Astrocyte of the spinal cord (primary cell): ENCODE measurements at places on chromosomes 2 and 18.

DNA sequence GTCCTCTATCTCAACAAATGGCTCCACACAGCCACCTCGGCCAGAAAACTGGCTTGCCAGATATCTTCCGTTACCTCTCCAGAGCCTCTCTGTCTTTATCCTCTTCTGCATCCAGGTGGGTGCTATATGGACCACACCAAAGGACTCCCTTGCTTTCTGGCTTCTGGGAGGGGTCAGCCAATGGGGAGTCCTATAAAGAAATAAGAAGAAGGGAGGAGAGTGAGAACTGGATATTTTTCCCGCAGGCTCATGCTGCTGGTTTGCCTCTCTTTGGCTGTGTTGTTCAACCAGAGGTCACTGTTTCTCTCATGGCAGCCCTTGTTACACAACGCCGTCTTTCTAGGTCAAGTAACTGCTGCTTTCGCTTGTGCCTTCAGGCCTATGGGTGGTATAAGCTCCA is 72.7 kb downstream of the POLE4 start:
- no peak for DNase-seq

GRCh38 chr2:159010963-159011362 is 42.5 kb downstream of the TANC1 start:
- DNase-seq = no peak

GRCh38 chr18:77067291-77068061 is 65.1 kb downstream of the MBP start:
- DNase-seq = peak; percentile 96

GRCh38 chr18:50610349-50610748 is 50.5 kb downstream of the MAPK4 start:
- DNase-seq = no peak

GRCh38 chr18:7877609-7878008 is 310.5 kb downstream of the PTPRM start:
- DNase-seq = peak; percentile 19

- DNase-seq = peak; percentile 78
These were observed 358.2 kb upstream of the UBE2E3 start for GRCh38 chr2:180621941-180622918.

- no peak for DNase-seq
These were observed 35.6 kb downstream of the FBLN7 start for GRCh38 chr2:112173646-112174319.

DNA sequence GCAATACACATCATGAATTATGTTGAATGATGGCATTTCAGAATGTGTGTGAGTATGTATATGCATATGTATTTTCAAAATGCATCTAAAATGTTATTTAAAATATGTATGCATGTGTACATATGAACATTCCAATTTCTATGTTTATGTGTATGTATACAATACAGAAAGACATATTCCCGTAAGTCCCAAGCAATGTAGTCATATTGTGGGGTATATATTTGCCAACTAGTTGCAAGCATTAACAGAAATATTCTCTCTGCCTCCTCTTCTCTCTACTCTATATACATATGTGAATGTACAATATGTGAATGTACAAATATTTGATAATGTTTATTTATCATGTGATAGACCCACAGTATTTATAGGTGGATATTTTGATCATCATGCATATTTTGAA is 345.8 kb upstream of the ZEB2 start:
- no peak for DNase-seq

DNA sequence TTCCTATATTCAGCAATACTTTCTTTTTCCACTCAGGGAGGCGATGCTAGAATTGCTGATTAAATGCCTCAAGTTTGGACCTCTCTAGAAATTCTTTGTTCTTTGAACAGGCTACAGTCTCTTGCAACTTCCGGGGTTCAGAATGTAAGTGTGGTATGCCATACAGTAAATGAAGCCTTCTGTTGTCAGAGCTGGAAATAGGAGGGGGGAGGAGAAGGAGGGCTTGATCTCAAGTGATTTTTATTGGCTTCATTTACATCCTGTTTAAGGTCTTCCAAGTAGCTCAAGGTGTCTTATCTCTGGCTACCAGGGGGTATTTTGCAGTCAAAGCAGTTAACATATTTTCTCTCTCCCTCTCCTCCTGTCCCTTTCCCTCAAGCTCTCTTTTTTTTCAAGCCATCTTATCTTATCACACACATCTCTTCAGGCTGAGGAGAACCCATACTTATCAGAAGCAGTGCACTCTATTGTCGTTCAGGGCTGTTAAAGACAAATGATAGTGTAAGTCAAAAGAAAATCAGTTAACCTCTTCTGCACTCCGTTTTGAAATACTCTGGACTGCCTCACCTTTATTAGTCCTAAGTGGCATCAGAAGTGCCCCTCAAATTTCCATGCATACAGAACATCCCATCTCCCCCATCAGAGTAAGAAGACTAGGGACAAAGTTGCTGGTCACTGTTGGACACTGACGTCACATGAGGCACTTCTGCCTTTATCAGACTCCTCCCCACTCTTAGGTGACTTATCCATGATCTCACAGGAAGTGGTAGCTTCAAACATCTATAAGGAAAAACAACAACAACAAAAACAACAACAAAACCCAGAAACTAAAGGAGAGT is 112.2 kb downstream of the ZNF521 start:
- no peak for DNase-seq

GRCh38 chr2:11228692-11229091 is 73.4 kb downstream of the SLC66A3 start:
- no peak for DNase-seq

GRCh38 chr2:55949211-55949610 is 25.6 kb upstream of the EFEMP1 start:
- no peak for DNase-seq

DNA sequence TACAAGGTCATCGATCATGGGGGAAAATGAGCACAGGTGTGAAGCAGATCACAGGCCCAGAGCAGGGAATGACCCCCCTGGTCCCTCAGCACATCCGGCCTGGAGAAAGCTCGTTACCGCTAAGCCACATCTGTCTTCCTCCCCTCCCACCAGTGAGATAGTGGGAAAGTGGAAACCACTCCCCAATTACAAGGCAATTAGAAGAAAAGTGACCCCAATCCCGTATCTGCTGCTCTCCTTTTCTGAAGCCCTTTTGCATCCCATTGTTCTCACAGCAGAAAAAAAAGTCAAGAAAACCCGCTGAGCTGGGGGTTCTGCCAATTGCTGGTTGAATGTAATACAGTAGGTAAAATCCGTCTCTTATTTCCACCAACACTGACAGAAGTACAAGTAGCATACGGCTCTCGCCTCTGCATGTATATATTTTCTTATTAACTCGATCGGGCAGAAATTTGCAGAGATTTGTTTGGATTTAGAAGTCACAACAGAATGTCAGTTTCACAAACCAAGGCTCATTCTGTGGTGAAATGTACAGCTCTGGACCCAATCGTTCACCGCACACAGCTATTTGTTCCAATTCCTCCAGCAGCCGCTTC is 287.0 kb downstream of the TCF4 start:
- peak; percentile 41 for DNase-seq

DNA sequence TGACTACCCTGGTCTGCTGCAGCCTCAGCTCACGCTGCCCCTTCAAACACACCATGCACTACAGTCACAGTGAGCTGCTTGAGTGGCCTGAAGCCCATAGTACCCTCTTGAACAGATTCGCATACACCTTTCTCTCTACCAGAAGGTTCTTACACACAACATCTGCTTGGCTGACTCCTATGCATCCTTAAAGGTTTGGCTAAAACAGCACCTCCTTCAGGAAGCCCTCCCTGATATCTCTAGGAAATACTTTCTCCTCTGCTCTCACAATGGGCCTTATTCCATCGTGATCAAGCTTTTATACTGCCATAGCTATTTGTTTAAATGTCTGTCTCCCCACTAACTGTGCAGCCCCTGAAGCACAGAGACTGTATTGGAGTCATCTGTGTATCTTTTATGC is 31.5 kb downstream of the TGFBRAP1 start:
- no peak for DNase-seq

DNA sequence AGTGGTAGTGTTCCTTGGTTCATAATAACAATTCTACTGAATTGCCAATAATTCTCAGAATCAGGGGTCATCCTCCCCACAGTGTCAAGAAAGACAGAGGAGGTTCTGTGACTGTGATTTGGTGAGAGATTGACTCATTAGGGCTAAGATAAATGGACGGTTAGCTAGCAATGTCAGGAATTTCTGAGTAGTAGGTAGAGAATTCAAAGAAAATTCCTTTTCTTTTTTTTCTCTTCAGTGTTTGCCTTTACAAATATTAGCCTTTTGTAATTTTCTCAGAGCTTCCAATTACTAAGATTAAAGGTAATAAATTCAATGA is 16.8 kb upstream of the CRIM1 start:
- DNase-seq = peak; percentile 49

- DNase-seq = peak; percentile 46
These were observed 22.8 kb downstream of the CCNYL1 start for GRCh38 chr2:207734264-207734635.

- peak; percentile 51 for DNase-seq
These were observed 1.8 kb downstream of the RTKN start for GRCh38 chr2:74439803-74440377.

DNA sequence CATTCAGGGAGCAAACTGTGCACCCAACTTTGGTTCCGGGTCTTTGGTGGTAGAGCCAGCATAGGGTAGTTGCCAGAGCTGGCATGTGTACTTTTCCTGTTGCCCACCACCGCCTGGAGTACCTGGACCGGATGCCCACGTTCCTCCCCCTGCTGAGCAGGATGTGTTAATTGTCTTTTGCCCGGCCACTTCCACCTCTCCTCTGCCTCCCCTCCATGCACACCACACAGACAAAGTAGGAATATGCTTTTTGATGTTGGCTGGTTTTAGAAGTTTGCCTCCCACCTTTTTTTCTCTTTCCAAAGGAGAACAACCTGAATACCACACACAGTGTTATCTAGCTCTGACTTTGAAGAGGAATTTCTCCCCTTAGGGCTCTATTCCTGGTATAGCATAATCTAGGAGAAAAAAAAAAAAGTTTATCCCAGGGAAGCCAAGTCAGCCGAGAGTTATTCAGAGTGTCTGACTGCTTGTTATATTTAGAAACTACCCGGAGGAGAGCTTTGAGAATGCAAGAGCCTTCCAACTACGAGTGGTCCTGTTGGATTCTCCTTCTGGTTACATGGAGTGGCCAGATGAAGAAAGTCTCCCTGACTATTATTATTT is 111.9 kb downstream of the SETBP1 start:
- DNase-seq = peak; percentile 25

DNA sequence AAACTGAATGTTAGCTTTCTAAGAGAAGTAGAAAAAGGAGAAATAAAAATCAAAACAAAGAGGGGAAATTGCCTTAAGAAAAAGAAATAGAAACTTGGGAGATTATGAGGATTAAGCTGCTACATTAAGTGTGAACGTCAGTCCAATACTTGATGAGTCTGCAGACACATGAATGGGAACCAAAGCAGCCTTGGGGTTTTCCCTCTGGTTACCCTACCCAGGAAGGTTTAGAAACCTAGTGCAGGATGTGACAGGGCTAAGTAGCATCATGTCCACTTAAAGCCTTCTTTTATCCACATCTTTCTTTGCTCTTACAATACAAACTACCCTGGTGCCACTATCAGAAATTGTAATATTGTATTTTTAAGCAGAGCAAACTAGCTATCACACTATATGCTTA is 22.3 kb downstream of the SLC35F5 start:
- DNase-seq = no peak

DNA sequence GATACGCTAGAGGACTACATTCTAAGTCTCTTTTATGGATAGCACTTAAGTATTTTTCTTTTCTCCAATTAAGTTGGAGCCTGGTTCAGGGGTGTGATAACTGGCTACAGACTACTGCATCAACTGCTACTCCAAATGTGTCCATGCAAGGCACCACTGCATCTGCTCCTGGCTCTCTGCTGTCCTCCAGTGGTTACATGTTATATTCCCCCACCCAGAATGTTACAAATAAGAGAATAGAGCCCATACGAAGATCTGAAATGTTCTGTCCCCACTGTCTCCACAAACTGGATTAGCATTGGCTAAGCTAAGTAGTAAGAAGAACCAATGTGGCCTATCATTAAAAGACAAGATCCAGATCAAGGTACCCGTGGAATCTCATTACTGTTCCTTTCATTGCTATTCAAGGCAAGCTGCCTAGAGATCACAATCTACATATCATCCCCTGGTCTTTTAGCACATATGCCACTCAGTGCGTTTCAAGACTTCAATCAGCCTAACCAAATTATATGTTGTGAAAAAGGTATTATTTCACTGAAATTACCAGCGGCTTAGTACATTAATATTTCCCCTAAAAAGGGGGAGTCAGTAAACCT is 308.3 kb upstream of the SLC8A1 start:
- DNase-seq = peak; percentile 56

- DNase-seq = no peak
These were observed 16.5 kb upstream of the VIT start for GRCh38 chr2:36680012-36680411.

- DNase-seq = peak; percentile 36
These were observed 171.0 kb downstream of the AFF3 start for GRCh38 chr2:99971326-99971900.

DNA sequence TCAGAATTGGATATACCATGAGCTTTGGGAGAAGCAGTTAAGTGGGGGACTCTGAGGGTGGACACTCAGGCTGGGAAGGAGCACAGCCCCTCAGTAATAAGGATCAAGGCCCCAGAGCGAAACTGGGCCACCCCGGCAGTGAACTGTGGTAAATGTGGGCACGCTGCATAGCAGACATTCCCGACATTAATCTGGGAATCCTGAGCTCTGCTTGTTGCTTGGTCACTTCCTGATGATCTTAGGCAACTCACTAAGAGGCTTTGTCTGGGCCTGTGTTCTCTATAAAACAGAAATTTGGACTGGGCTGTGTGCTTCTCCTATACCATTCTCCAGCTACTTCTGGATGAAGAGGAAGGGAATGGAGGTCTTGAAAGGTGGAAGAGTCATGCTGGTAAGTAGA is 4.8 kb downstream of the TGFBRAP1 start:
- DNase-seq = peak; percentile 72

GRCh38 chr2:229300790-229301189 is 29.7 kb upstream of the PID1 start:
- DNase-seq = no peak

GRCh38 chr2:27000228-27000627 is 29.8 kb downstream of the MAPRE3 start:
- DNase-seq = no peak

GRCh38 chr2:9373047-9373446 is 50.3 kb downstream of the ITGB1BP1 start:
- no peak for DNase-seq

DNA sequence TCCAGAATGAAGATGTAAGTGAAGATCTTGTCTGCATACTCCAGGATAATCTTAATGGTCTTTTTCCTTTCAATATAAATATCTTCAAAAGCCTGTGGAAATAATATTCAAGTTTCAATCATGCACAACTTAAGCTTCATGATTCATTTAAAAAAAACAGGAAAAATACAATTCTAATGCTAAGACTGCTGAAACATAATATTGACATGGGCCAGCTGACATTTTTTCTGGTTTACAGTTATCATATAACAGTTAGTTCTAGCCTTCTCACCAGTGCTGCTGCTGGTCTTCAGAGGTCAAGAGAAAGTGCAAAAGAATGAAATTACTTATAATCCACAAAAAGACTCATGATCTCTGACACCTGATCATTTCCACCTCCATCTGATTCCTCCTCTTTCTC is 110.4 kb upstream of the SCN1A start:
- DNase-seq = peak; percentile 38

- no peak for DNase-seq
These were observed 10.0 kb upstream of the ASAP2 start for GRCh38 chr2:9196637-9197036.
